NCI-H1105 (cell line): ENCODE measurements at places on chromosomes 5 and 9.
A peak's percentile ranks its signal among the peaks of the same experiment; 100 is the strongest.

- DNase-seq = no peak
Observed at GRCh38 chr9:34732478-34732877, 22.5 kb upstream of the CCL21 start.

- no peak for DNase-seq
Observed at GRCh38 chr5:54745599-54745998, 228.0 kb downstream of the SNX18 start.

DNA sequence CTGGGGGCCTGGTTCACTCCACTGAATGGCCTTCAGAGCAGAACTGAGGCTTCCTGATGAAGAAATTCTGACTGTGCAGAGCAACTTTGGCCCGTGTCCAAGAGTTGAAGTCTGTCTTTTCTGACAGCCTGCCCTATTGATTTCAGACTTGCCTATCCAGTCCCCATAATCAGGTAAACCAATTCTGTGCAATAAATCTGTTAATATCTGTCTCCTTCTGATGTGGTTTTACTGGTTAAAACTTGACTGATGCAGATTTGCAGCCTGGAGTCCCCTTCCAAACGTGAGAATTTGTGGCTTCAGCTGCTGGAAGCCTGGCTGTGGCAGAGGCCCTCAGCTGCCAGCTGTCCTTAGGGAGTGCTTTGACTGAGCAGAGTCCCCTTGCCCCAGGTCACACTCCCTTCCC lies 283.9 kb upstream of the ANKRD55 start:
- no peak for DNase-seq

DNA sequence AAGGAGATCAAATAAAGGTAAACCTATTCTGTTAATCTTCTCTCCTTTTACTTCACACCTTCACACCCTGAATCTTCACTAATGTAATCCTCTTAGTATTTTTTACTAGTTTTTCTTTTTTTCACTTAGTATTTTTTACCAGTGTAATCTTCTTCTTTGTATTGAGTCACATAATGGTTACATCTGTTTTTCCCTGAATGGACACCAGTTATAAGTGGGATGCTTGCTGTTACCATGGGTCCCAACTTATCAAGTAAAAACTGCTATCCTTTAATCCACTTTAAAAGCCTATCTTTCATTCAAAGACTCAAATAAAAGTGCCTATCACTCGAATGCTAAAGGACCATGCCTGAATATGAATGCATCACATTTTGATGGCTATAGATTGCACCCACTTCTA lies 15.1 kb downstream of the ZFAND5 start:
- no peak for DNase-seq

DNA sequence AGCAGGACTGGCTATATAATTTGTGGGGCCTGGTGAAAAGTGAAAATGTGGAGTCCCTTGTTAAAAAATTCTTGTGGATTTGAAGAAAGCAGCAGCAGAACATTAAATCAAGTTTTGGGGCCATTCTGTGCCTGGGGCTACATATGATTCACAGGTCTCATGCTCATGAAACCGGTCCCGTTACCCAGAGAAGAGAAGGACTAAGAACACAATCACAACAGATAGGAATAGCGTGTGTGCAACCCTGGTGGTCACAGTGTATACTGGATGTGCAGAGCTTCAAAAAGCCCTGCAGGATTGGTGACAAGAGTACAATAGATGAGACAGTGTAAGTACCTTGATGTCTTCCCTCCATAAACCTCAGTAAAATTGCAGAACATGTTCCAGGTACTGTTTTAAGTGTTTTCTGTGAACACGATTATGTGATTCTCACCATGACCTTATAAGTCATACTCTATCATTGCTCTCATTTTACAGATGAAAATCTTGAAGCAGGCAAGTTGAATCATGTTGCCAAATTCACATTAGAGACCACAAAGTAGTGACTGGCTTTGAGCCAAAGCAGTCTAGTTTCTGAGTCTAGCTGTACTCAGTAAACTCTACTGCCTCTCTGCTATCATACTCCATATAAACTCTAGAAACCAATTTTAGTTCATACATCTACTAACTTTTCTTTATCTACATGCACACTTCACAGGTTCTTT lies 636.5 kb downstream of the TAF11L14 start:
- no peak for DNase-seq

DNA sequence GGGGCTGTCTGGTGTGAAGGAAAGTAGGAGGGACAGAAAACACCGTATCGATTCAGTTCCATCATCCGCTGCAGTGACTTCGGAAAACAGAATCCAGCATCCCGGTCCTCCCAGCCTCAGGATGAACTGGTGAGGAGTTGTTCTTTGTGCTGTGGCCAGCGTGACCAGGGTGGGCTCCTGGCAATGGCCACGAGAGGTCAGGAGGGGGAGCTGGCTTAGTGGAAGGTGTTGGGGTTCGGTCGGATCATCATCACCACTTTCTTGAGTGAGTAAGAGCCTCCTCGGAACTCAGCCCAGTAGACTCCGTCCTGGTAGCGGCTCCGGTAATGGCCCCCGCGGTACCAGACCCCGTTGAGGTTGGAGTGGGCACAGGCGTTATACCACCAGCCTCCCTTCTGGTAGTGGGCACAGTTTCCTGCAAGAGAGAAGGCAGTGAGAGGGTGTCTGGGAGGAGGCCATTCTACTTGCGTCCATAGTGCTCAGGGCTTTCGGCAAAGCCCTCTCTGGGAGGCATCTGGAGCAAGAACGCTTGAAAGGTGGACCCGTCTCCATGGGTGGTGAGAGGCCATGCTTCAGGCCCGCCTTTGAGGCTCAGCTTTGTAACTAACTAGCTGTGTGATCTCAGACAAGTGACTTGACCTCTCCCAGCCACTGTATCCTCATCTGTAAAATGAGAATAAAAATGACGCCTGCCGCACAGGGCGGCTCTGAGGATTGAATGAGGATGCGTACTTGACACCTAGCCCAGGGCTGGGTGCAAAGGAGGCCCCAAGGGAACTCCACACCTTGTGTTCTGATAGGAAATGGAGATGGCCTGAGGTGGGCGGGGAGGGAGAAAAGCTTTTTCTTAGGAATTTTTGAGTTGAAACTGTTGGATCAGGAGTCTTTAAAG lies 33.5 kb downstream of the ANGPTL2 start:
- DNase-seq = no peak

- DNase-seq = no peak
Observed at GRCh38 chr5:159426694-159427093, 96.4 kb upstream of the IL12B start.

DNA sequence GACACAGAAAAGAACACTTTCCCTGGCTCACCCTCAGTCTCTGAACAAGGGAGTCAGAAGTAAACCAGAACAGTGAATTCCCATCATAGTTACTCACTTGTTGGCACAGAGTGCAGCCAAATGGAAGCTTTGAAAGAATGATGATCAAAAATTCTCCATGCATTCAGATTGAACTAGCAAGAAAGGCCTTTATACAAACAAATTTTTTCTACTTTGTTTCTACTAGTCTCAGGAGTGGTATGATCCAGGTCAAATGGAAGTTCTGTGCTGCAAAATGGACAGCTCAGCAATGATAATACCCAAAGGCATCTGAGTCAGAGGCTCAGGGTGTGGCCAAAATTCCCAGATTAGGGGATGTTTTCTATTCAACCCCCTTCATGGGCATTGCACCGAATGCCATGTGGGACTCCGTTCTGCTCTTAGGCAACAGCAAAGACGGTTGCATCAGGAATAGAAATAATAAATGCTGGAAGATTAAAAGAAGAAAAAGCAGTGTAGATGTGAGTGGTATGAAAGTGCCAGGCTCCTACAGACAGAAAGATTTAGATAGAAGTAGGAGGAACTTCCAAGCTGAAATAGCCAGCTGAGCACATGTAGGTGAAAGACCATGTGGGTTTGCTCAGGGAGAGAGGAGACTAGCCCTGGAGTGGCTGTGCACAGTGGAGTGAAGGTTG lies 24.0 kb upstream of the ASPN start:
- no peak for DNase-seq

DNA sequence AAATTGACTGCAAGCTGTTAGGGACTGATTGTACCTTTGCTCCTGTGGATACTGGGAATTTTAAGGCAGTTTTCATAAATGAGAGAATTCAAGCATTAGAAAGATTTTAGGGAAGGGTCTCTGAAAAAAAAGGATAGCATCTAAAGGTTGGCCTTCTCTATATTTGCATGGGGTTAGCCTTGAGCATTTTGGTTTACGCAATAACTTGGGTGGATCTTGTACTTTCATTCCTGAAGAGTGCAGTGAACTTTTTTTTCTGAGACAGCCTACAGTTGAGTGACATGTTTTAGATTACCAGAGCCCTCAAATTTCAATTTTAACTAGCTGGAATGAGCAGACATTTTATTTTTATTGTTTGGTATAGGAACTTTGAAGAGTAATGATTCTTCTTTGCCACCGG lies 91.6 kb upstream of the NR3C1 start:
- no peak for DNase-seq

DNA sequence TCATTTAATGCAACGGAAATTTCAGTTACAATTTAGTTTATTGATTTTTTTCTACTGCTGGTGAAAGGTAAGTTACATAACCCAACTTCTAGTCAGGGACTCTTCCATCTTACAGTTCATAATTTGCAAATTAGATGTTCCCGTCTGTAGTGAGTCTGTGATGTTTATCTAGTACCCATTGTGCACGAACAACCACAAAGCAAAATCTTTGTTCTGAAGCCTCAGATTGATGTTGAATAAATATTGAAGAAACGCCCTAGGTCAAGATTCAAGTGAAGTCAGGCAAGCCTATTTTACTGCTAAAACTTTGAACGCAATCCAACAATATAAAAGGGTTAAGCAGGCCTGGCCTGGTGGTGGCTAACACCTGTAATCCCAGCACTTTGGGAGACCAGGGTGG lies 43.1 kb downstream of the BASP1 start:
- no peak for DNase-seq

- no peak for DNase-seq
Observed at GRCh38 chr5:118022062-118022461, 966.3 kb downstream of the DTWD2 start.

- no peak for DNase-seq
Observed at GRCh38 chr5:93708442-93708841, 33.0 kb downstream of the POU5F2 start.

DNA sequence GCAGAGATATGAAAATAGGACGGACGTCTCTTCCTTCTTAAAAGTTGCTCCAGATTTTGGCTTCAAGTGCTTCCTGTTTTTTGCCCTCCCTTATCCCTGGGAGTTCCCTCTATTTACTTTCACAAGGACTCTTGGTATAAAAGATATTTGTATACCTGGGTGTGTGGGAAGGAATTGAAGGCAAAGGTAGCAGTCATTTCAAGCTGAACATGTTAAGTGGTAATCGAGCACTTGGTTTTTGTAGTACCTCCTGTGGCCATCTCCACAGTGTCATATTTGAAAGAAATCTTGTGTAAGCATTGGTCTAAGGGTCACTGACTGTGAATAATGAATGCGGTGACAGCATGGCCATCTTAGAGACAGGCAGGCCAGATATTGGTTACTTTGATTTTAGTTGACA lies 593.6 kb downstream of the MTRR start:
- no peak for DNase-seq

DNA sequence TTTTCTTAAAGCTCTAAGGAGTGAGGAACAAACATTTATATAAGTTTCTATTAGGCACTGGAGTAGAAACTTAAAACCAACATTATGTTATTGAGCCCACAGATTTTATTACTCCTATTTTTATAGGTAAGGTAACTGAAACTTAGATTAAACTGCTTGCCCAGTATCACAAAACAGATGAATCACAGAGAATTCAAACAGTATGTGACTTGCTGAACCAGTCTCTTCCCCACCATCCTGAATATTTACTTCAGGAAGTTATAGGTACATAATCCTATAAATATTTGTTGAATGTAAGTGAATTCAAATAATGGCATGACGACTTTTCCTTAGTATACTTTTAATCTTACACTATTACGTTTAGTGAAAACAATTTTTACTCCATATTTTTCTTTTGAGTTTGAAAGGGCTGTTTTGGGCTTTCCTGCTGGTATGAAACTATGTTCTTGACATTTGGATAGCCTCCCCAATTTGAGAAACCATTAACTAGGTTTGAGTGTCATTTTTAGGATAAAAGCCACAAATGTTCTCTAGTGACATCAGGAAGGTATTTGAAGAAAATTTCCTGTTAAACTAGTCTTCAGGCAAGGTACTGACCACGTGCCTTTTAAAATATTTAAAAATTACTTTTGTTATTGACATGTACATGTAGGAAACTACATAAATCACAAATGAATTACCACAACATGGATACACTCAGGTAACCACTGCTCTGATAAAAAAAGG lies 39.3 kb downstream of the PRRC1 start:
- no peak for DNase-seq

DNA sequence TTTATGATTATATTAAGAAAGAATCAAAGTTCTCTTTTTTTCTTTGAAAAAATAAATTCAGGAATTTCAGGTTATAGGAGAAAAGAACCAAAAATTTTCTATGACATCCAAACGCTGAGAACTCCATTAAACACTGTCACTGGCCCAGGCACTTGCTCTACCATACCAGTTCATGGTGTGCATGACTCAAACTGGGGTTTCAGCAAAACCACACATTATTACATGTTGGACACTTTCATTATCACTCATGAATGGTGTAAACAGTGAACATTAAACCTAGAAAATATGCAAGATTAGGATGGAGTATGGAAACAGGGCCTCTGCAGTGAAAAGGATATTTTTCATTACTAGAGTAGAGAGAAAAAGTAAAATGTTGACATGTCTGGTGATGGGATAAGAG lies 369.9 kb upstream of the FAM174A start:
- no peak for DNase-seq

GRCh38 chr9:18923167-18923566 lies 109.8 kb downstream of the SAXO1 start:
- DNase-seq = no peak

- DNase-seq = no peak
Observed at GRCh38 chr5:56415356-56415765, 182.2 kb upstream of the ANKRD55 start.

DNA sequence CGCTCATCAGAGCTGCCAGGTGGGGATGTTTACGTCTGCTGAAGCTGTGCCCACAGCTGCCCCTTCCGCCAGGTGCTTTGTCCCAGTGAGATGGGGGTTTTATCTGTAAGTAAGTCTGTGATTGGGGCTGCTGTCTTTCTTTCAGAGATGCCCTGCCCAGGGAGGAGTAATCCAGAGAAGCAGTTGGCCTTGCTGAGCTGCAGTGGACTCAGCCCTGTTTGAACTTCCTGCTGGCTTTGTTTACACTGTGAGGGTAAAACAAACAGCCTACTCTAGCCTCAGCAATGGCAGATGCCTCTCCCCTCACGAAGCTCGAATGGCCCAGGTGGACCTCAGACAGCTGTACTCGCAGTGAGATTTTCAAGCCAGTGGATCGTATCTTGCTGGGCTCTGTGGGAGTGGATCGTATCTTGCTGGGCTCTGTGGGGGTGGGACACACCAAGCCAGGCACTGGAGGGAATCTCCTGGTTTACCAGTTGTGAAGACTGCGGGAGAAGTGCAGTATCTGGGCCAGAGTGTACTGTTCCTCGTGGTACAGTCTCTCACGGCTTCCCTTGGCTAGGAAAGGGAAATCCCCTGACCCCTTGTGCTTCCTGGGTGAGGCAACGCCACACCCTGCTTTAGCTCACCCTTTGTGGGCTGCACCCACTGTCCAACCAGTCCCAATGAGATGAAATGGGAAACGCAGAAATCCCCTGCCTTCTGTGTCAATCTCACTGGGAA lies 530.1 kb upstream of the DMAC1 start:
- DNase-seq = peak; percentile 8

- no peak for DNase-seq
Observed at GRCh38 chr5:10266839-10267238, 16.8 kb downstream of the CCT5 start.

GRCh38 chr5:37604290-37604689 lies 225.2 kb downstream of the WDR70 start:
- DNase-seq = no peak
